ENCODE measurements at places on chromosomes 11 and 22.

- DNase-seq, result no peak
These were observed 11.4 kb downstream of the SCARF2 start for GRCh38 chr22:20426259-20426615.

DNA sequence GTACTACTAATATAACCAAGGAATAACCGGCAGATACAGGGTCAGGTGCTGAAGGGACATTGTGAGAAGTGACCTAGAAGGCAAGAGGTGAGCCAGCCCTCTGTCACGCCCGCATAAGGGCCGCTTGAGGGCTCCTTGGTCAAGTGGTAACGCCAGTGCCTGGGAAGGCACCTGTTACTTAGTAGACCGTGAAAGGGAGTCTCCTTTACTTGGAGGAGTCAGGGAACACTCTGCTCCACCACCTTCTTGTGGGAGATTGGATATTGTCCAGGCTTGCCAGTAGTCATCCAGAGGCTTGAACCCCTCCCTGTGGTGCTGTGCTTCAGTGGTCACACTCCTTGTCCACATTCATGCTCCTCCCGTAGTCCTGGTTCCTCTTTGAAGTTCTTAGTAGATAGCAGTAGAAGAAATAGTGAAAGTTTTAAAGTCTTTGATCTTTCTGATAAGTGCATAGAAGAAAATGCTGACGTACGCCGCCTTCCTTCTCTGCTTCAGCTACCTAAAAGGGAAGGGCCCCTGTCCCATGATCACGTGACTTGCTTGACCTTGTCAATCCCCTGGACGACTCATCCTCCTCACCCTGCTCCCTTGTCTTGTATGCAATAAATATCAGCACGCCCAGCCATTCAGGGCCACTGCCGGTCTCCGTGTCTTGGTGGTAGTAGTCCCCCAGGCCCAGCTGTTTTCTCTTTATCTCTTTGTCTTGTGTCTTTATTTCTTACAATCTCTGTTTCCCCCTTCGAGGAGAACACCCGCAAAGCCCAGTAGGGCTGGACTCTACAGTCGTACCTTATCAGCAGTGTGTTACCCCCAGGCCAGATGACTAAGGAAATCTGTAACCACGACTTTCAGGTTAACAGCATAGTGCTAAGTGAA, 6.1 kb downstream of the NUP50 start:
- no peak for DNase-seq

- DNase-seq, result no peak
These were observed 4.2 kb downstream of the SIPA1 start for GRCh38 chr11:65642014-65642671.

DNA sequence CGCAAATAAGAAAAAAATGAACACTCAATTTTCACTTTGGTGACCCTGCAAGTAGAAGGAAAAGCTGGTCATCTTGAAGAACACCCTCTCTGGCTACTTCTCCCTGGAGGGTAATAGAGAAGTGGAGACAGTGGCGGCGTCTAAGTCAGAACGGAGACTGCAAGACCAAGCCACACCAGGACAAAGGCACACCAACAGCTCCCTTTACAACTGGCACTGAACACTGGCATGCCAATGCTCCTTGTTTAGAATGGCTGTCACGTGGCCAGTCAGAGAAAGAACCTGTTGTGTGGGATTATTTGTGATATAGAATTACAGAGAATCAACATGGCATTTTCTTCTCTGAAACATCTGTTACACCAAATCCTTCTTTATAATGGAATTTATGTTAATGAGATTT, 61.3 kb upstream of the YPEL1 start:
- no peak for DNase-seq

- DNase-seq, result peak; percentile 86
These were observed 6.9 kb upstream of the POLDIP3 start for GRCh38 chr22:42621505-42622002.

GRCh38 chr22:17484608-17485007, 78.7 kb upstream of the SLC25A18 start:
- no peak for DNase-seq

- no peak for DNase-seq
These were observed 167.0 kb upstream of the B3GAT1 start for GRCh38 chr11:134578807-134579723.

- no peak for DNase-seq
These were observed 452.4 kb upstream of the B3GAT1 start for GRCh38 chr11:134864233-134864967.

DNA sequence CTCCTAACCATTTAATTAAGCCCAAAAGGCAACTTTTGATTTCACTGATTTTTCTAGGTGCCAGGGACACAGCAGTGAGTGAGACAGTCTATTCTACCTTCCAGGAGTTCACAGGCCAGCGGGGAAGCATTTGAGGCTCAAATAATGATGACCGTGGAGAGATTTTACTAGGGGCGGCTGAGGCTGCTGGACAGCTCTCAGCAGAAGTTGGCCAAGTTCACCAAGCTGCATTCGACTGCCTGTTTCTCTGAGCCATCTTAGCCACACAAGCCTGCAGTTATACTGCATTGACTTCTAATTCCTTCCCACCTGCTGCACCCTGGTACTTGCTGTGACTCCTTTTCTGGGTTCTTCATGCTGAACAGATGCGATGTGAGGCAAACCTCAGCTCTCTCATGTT, 168.9 kb upstream of the TBCEL start:
- DNase-seq, result no peak

- DNase-seq, result no peak
These were observed 669 bp upstream of the BCR start for GRCh38 chr22:23179381-23180299.

- DNase-seq, result no peak
These were observed 262.3 kb upstream of the MTNR1B start for GRCh38 chr11:92707173-92707619.

DNA sequence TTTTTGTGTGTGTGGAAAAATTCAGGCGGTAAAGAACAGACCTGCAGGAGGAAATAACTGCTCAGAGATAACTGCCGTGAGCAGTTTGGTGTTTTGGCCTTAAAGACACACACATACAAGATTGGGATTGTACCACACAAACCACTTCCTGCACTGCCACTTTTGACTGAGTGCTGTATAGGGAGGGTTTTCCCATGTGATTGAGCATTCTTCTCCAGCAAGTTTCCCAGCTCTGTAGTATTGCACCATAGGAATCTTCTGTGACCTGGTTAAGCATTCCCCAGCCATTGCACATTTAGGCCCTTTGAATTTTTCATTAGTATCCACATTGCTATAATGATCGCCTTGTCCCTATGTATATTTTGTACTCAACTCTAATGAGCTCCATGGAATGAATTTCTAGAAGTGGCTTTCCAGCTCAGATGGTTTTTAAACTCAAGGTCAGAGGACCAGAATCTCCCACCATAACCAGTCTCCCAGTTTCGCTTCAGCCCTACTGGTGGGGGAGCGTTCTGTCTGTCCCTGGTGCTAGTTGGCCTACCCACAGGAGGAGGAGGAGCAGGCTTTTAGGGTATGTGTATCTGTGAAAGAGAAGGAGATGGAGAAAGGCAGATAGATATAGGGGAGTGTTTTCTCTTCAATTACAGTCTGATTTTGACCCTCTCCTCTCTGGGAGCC, 9.3 kb downstream of the CD82 start:
- peak; percentile 45 for DNase-seq

- no peak for DNase-seq
These were observed 40.9 kb upstream of the AMPD3 start for GRCh38 chr11:10414181-10414580.

GRCh38 chr22:20170170-20170569, 19.3 kb upstream of the CCDC188 start:
- DNase-seq, result no peak

GRCh38 chr11:93166862-93167261, 30.9 kb downstream of the SLC36A4 start:
- DNase-seq, result no peak

- no peak for DNase-seq
These were observed 72.9 kb downstream of the CSNK2A3 start for GRCh38 chr11:11279956-11280689.

DNA sequence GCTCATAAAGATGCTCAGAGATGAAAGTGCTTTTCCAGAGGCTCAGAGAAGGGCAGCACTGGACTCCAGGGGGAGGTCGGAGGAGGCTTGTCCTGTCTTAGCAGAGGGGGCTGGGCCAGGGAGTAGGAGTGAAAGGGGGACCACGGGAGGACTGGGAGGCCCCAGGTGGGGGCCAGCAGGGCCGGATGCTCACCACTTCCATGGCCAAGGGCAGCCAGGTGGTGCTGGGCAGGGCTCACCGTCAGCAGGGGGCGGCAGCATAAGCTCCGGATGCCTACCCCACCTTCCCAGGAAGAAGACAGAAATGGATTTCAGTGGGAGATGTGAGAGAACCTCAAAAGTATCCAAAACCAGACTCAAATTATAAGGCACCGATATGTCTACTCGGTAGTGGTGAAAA, 11.0 kb downstream of the RAB36 start:
- no peak for DNase-seq

Data from ACHN (cell line).